A375 (cell line): ENCODE measurements at places on chromosomes 2 and 18. TPM values are rescaled to one million over a fixed set of nuclear protein-coding genes. Genes with fewer than 3 reads are reported as not detected.

The SH3RF3 gene
- total RNA-seq, result 7.6 and 8.6 TPM in 2 replicates

The CCDC74A gene
- total RNA-seq, result 5.6 and 5.9 TPM in 2 replicates

The MYO1B gene
- total RNA-seq, result 25.0 and 27.5 TPM in 2 replicates

The RASGRP3 gene
- total RNA-seq, result 0.45 and 3.2 TPM in 2 replicates

The LRP2 gene
- 0.24 TPM in 1 of 2 replicates, not detected in the other for total RNA-seq

The STK25 gene
- total RNA-seq, result 91.4 and 92.6 TPM in 2 replicates

The ALKAL2 gene
- not detected in 2 replicates for total RNA-seq

The CCDC150 gene
- 7.9 and 9.7 TPM in 2 replicates for total RNA-seq

The BCL2 gene
- 3.4 and 4.1 TPM in 2 replicates for total RNA-seq

The UNC80 gene
- 0.32 and 0.49 TPM in 2 replicates for total RNA-seq

The SERPINB10 gene
- total RNA-seq, result not detected in 2 replicates

The M1AP gene
- total RNA-seq, result 0.24 TPM in 1 of 2 replicates, not detected in the other

The OSR1 gene
- total RNA-seq, result not detected in 2 replicates

The LIMS3 gene
- total RNA-seq, result 0.11 TPM in 1 of 2 replicates, not detected in the other

The MBD2 gene
- total RNA-seq, result 11.9 and 13.9 TPM in 2 replicates

The BOLL gene
- total RNA-seq, result not detected in 2 replicates

The NEU2 gene
- not detected in 2 replicates for total RNA-seq

The MYO5B gene
- 3.5 and 4.7 TPM in 2 replicates for total RNA-seq

The SULT1C2 gene
- 2.5 and 3.5 TPM in 2 replicates for total RNA-seq

The CTIF gene
- 7.5 and 13.0 TPM in 2 replicates for total RNA-seq

The ATRAID gene
- total RNA-seq, result 107 and 130 TPM in 2 replicates

The EML6 gene
- 2.7 and 6.1 TPM in 2 replicates for total RNA-seq

The CACNB4 gene
- total RNA-seq, result 0.11 and 0.34 TPM in 2 replicates

The CPO gene
- total RNA-seq, result not detected in 2 replicates

The MC4R gene
- 0.23 TPM in 1 of 2 replicates, not detected in the other for total RNA-seq

The GAL3ST2 gene
- not detected in 2 replicates for total RNA-seq

The PDE1A gene
- total RNA-seq, result 0.11 TPM in 1 of 2 replicates, not detected in the other
